ENCODE measurements at places on chromosomes 3 and 15.

DNA sequence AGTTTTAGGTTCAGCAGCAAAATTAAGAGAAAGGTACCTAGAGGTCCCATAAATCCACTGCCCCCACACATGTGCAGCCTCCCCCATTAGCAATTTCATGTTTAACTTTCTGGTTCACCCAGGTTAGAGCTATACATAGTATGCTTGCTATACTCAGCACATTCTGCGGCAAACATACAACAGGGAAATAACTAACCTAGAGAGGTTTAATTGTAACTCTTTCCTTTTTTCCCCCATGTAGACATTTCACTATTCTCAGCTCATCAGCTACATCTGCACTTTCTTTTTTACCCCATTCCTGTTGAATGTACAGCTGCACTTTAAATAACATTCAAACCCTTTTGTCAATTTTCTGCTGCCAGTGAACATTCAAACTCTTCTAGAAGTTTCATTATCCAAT is 21.1 kb downstream of the TFRC start:
- no peak for DNase-seq

DNA sequence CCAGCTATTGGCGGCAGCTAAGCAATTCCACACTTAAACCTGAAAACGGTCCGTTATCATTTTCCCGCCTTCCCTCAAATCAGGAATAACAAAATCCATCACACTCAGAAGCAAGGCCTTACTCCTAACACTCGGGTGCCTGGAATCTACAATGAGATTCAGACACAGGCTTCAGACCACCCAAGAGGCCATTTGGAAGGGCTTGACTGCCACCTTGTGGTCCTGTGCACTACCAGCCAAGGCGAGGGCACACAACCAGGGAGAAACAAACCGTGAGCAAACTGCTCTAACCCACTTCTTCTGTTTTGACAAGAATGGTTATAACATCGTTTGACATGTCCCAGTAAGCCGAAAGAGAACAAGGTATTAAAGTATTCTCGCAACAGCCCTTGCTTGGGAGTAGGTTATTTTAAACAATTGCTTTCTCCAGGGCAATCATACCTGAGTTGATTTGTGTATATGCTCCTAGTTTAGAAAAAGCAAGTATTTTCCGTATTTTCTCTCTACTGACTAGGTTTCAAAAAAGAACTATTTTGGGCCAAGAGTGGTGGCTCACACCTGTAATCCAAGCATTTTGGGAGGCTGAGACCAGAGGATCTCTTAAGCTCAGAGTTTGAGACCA is 40.1 kb upstream of the TAFA4 start:
- DNase-seq: no peak

DNA sequence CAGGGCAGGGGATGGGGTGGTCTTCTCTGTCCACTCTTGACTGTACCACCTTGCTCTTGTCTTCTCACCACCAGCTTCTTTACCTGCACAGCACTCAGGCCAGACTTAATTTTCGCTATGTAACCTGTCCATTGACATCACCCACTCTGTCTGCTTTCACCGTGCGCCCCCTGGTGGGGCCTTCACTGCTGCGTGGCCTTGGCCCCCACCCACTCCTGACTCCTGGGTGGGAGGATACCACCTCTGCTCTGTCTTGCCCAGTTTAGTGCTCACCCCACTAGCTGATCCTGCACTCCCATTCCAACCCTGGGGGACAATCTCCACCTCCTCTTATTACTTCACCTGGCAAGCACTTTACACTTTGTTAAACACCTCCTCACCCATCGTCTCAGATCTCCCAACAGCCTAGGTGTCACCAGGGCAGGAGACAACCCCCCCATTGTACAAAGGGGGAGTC is 17.7 kb downstream of the PTH1R start:
- no peak for DNase-seq

DNA sequence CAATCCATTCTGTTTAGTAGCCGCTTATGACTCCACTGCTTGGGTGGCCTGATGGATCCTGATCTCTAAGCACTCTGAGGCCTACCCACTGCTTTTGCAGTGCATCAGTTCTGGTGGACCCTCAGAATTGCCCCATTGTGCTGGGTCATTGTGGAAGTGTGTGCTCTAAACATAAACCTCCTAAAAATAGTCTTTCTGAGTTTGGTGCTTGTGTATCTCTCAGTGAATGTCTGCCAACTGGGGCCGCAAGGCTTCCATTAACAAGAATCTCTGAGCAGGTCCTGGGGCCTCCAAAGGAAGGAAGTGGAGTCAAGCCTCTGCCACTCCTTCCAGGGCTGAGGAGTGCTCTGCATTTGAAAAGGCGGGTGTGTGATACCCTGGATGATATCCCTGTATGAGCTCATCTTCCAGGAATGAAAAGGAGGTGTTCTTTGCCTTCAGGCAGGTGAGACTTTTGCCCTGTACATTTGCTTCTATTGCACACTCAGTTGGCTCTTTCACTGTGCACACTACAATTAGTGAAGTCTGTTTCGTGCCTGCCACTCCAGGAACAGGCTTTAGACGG is 80.0 kb upstream of the CACNA2D3 start:
- DNase-seq: no peak

GRCh38 chr3:167991213-167991612 is 104.5 kb downstream of the GOLIM4 start:
- no peak for DNase-seq

GRCh38 chr3:51057121-51057520 is 328.0 kb upstream of the MANF start:
- DNase-seq: no peak

DNA sequence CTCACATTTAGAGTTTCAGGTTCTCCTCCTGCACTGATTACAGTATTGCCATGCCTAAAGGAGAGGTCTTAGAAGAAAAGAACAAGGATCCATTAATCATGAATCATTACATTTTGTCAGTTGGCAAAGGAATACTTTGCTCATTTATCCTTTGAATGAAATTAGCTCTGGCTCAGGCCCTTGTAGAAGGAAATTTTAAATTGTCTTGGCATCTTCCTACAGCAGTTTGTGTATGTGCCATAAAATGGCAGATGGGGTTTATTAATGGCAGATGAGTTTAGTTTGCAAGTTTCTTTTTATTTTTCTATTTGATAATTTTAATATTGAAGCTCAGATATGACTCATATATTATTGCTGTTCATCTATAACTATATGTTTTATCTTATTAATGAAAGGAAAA is 181.2 kb upstream of the EPHA3 start:
- DNase-seq: no peak

- no peak for DNase-seq
Measured at GRCh38 chr3:100463646-100464155, 28.7 kb upstream of the TMEM45A start.

DNA sequence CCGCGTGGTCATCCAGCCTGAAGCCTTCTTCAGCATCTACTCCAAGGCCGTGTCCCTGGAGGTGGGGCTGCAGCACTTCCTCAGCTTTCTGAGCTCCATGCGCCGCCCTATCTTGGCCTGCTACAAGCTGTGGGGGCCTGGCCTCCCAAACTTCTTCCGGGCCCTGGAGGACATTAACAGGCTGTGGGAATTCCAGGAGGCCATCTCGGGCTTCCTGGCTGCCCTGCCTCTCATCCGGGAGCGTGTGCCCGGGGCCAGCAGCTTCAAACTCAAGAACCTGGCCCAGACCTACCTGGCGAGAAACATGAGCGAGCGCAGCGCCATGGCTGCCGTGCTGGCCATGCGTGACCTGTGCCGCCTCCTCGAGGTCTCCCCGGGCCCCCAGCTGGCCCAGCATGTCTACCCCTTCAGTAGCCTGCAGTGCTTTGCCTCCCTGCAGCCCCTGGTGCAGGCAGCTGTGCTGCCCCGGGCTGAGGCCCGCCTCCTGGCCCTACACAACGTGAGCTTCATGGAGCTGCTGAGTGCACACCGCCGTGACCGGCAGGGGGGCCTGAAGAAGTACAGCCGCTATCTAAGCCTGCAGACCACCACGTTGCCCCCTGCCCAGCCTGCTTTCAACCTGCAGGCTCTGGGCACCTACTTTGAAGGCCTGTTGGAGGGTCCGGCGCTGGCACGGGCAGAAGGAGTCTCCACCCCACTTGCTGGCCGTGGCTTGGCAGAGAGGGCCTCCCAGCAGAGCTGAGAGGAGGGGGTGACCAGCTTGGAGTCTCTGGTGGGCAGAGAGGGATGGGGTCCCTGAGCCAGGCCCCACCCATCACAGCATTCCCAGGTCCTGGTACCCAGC is 37.9 kb downstream of the GOLGA6A start:
- no peak for DNase-seq

DNA sequence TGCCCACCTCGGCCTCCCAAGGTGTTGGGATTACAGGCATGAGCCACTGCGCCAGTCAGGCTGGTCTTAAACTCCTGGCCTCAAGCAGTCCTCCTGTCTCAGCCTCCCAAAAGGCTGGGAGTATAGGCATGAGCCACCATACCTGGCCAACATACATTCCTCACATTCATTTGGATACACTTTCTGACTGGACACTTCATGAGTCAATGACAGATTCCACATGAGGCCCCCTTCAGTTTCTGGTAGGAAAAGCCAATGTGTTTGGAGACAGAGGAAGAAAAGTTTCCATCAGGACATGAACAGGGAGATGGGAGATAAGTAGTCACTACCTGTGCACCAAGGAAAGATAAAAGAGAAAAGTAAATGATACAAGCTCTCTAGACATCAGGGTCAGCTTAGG is 49.4 kb upstream of the GSK3B start:
- DNase-seq: no peak

DNA sequence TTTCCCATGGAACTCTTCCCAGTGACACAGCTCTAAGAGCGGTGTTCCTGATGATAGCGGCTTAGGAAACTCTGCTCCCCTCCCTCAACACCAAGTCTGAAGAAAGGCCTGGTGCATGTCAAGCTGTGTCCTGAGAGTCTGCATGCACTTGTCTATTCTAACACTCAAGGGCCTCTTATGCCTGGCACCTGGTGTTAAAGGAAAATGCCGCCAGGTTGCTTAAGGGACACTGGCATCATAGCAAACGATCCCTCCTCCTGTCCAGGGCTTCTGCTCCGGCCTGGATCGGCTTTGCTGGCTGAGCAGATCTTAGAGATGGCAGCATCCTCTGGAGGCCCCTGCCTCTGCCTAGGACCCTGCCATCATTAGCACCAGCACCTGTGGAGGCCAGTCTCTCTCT is 121.7 kb downstream of the MEGF11 start:
- DNase-seq: no peak
